Activated T-cell treated with anti-CD3 and anti-CD28 coated beads for 4 hours (primary cell): ENCODE measurements at places on chromosomes 6 and 20.

GRCh38 chr6:73695619-73696421 lies at the start of gene CD109:
Gene CD109 (plus strand): TSS chr6:73696203. CDS start chr6:73696216, 13 bp downstream.
- peak; percentile 59 for DNase-seq

DNA sequence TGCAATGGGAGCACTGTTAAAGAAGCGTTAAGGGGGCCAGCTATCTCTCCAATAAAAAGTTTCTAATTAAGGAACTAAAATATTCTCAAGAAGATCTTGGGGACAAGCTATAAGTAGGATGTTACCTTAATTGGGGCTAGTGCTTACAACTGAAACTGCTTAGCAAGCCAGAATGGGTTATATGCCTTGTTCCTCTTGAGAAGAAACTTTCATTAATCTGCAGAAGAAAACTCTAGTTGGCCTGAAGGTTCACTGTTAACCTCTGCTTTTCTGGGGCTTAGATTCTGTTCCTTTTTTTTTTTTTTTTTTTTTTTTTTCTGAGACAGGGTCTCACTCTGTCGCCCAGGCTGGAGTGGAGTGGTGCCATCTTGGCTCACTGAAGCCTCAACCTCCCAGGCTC lies 82.2 kb downstream of the BACH2 start:
- no peak for DNase-seq

DNA sequence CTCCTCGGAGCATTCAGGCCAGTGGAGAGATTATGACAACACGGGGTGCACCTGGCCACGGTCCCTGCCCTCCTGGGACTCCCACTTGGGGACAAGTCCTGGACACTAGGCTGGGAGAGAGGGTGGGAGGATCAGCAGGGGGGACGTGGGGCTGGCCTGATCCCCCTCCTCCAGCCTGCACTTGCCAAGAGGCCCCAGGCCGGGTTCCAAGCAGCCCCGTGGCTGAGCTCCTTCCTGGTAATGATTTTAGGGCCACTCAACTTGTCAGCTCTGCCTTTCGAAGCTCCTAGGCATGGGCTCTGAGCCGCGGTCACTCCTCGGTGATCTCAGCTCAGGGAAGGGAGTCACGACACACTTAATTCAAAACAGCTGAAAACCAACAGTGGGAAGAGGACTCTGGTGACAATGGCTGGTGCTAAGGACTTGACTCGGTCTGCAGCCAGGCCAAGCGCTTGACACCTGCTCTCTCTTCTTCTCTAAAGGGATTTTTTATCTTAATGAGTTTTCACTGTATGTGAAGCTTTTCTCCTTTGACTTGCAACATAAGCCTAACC lies 161.7 kb downstream of the BMP7 start:
- DNase-seq = no peak

- no peak for DNase-seq
Measured at GRCh38 chr20:37108676-37109075, 12.9 kb upstream of the RBL1 start.

GRCh38 chr6:152226119-152226518 lies 411.0 kb downstream of the SYNE1 start:
- DNase-seq = no peak

DNA sequence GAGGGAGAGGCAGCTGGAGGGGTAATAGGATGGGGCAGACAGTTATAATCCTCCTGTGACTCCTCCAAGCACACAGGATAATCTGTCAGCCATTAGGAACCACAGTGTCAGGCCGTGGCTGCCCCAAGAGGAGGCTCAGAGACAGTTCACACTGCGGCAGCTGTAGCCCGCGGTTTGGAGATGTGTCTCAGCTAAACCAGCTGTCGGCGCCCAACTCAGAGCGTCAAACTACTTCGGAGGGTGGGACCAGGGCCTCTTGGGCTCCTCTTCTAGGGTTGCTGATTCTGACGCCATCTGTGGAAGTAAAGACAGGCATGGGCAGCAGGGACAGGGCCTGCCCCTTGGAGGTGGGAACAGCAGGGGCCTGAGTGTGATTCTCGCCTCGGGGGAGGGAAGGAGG lies 309.8 kb downstream of the CDC5L start:
- no peak for DNase-seq

- no peak for DNase-seq
Measured at GRCh38 chr6:4636191-4636880, 139.9 kb upstream of the CDYL start.

DNA sequence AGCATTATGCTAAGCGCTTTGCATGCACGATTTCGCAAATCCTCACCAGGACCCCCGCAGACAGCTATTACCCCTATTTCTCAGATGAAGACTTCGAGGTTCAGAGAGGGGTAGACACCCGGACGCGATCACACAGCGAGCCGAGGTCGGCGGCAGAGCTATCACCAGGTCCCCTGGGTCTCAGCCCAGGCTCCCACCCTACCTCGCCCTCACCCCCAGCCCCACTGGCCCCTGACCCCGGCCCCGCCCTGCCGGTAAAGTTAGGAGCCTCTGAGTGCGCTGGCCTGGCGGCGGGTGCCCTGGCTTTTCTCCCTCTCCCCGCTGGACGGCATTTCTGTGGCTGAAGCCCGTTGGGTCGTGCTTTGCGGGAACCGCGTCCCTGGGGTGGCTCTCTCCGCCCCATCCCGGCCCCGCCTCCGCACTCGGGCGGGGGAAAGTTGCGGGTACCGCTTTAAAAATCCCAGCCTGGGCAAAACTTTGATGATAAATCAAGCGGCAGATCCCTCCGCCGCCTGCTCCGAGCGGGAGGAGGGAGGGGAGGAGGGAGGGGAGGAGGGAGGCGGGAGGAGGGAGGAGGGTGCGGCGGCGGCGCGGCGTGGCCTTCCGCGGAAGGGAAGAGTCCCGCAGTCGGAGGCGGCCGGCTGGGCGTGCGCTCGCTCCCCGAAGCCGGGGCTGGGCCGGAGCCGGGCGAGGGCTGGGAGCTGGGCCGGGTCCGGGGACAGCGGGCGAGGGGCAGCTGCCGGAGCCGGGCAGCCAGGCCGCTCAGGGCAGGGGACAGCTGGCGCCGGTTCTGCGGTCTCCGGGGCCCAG lies at the start of gene VSTM2L:
Gene VSTM2L, plus strand, starts transcription at position 624 of the 810 bp plus-strand sequence. CDS start 224 bp downstream, outside the sequence.
- no peak for DNase-seq

DNA sequence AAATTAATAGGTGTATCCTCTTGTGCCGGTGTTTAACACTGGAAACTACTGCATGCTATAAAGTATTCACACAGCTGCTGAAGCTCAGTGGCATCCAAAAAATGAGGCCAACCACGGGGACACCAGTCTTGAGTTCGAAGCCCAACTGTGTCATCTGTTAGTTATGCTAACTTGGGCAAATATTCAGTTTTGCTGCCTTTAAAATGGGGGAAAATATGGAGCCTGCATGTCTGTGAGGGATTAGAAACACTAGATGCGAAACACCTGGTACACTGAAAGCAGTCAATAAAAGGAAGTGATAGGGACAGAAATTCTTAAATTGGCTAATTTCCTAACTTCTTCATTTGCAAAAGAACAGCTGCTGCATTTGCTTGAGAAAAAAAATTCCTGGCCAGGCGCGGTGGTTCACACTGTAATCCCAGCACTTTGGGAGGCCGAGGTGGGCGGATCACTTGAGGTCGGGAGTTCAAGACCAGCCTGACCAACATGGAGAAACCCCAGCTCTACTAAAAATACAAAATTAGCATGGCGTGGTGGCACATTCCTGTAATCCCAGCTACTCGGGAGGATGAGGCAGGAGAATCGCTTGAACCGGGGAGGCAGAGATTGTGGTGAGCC lies 36.6 kb upstream of the MLIP start:
- DNase-seq = no peak

DNA sequence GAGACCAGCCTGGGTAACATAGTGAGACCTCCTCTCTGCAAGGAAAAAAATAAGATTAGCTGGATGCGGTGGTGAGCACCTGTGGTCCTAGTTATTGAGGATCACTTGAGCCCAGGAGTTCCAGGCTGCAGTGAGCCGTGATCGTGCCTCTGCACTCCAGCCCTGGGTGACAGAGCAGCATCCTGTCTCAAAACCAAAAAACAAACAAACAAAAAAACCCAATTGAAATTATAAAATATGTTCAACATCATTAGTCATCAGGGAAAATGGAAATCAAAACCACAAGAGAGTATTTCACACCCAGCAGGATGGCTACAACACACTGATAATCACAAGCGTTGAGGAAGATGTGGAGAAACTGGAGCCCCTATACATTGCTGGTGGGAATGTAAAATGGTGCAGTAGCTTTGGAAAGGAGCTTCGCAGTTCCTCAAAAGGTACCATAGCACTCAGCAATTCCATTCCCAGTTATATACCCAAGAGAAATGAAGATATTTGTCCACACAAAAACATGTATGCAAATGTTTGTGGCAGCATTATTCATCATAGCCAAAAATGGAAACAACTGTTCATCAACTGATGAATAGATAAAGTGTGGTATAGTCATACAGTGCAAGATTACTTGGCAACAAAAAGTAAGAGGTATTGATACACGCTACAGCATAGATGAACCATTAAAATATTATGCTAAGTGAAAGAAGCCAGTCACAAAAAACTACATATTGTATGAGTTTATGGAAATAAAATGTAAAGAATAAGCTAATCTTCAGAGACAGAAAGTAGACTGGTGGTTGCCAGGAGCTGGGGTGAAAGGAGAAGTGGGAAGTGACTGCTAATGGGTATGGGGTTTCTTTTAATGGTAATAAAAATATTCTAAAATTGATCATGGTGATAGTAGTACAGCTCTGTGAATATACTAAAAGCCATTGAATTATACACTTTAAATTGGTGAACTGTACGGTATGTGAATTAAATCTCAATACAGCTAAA lies 38.7 kb upstream of the RIPOR2 start:
- DNase-seq = no peak

DNA sequence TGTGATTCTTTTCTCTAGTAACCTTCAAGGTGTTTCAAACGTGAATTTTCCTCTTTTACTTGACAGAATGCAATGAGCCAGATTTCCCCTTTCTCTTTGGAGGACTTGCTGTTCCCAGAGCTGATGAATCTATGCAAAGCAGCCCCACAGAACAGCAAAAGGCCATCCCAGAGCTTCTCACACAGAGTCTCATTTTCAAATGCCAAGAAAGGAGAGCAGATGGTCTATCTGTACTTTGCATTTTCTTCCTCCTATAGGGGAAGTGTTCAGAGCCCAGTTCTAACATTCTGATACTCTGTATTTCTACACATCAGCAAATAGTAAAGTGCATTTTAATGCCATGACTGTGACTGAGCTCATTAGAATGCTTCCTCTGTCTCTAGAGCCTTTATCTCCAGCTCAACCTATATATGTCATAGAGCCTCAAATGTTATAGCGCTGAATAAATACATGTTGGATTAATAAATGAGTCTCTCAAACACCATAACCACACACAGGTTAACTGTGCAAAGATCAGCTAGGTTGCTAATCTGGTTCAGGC lies 81.8 kb upstream of the EYA4 start:
- DNase-seq = no peak

- no peak for DNase-seq
Measured at GRCh38 chr6:41577356-41578216, 31.4 kb downstream of the FOXP4 start.

DNA sequence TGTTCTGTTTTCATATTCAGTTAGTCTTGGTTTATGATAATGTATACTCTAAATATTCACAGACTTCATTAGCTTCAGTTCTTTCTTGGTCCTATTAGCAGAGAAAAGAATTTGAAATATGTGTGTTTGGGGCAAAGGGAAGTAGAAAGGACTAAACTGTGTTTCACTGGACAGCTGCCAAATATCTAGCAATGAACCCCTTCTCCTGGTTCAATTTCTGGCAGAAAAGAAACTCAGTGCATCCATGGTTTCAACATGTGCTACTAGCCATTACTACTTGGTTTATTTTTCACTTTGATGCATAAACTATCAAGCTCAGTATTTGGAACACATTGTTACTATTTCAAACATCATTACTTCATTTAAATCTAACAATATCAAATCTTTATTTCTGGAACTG lies 43.6 kb downstream of the FBXL4 start:
- DNase-seq = no peak

GRCh38 chr6:31559606-31559957 lies 12.2 kb downstream of the NFKBIL1 start:
- DNase-seq = no peak

DNA sequence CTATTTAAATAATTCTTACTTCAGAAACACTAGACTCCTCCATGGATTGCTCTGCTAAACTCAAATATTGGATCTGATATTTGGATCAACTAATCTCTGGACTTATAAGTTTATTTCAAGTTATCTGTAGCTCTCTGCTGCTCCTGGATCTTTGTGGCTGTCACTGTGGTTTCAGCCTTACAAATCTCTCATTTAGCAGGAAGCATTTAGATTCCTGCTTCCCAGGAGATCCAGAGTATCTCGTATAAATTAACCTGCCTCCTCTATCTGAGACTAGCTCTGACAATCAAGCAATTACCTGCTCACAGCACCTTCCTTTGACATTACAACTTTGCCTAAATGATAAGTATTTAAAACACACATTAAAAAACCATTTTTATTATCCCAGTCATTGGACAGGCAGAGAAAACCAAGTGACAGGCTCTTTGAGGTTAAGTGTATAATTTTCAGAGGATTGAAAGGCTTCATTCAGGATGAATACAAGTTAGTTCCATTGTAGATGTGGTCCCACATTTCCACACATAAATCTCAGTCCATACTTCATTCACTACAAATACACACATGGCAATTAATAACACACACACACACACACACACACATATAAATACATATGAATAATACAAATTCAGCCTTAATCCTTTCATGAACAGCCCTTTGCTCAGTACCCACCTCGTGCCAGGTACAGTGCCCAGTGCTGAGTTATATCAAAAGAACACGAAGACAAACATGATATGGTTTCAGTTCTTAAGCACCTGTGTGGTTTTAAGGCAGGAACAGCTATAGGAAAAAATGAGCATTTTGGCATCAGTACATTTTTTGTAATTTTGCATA lies 55.5 kb upstream of the PLCB1 start:
- no peak for DNase-seq

- DNase-seq = no peak
Measured at GRCh38 chr6:139847457-139847813, 473.0 kb upstream of the CITED2 start.

GRCh38 chr20:12762725-12763124 lies 246.0 kb upstream of the SPTLC3 start:
- no peak for DNase-seq

- DNase-seq = no peak
Measured at GRCh38 chr20:50276119-50277063, 85.8 kb downstream of the CEBPB start.

- no peak for DNase-seq
Measured at GRCh38 chr20:3572151-3572550, 91.0 kb downstream of the GFRA4 start.

- DNase-seq = no peak
Measured at GRCh38 chr6:111432511-111432910, 50.5 kb downstream of the REV3L start.

GRCh38 chr20:41100001-41100480 lies 37.3 kb upstream of the PLCG1 start:
- no peak for DNase-seq

DNA sequence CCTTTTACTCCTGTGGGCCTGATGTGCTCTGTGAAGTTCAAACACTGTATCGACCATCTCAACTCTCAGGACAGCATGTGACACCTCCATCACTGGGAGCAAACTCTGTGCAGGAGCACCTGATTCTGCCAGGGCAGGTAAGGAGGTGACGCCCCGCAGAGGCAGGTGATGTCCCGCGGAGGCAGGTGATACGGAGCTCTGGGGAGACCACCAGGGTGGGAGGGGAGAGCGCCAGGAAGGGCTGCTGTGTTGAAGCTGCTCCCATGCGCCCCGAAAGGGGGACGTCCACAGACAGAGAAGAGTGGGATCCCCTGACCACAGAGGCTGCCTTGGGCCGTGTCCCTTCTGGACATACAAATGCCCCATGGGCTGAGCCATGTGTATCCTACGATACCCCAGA lies 58.3 kb downstream of the DACT2 start:
- DNase-seq = no peak
